ENCODE measurements at places on chromosomes 2 and 18.

DNA sequence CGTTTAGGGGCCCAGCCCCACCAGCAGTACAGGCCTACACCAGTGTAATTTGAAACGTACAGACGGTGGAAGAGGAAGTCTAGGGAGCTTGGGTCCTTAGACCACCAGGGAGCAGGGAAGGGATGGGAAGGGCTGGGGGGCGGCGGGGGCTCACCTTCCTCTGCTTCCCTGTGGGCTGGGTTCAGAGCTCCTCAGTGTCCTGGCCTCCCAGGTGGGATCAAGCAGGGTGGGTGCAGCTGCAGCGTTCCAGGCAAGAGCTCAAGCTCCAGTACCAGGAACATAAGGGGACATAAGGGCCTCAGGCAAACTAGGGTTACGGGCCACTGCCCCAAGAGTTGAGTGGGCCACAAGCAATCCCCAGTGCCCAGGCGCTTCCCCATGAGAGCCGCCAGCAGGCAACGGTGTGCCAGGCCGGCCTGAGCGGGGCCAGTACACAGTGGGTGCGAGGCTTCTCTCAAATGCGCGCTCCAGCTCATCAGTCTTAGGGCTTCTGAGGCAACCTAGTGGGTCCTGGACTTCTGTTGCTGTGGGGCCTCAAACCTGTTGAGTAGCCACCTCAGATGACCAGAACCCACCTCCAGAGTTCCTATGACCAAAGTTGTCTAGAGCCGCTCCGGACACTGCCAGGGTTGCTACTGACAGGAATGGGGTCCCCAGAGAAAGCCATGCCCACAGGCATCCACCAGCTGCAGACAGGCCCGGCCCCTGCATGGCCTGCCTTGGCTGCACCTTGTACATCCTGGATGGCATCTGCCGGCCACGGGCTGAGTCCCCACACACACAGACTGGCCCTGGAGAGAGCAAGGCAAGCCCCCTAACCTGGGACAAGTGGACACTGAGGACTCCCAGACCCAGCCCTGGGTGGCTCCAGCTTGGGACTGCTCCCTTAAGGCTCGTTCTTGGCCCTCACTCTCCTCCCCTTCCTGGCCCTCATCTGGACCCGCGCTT, 5.2 kb downstream of the ANKRD23 start:
- DNase-seq, result no peak

DNA sequence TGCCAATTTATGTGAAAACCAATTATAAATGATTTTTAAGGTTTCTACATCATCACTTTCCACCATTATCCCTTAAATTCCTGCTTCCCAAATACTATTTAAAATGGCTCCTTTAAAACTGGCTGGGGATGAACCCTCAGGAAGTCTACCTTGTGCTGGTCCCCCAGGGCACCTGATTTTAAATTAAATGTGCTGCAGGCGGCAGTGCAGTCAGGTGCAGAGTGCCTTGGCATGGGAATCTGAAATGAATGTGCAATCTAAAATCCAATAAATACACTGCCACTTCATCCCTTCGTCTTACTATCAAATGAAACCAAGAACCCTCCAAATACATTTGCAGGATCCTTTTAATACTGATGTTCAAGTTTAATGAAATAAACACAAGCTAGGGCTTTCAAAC, 61.8 kb downstream of the C2orf76 start:
- no peak for DNase-seq

DNA sequence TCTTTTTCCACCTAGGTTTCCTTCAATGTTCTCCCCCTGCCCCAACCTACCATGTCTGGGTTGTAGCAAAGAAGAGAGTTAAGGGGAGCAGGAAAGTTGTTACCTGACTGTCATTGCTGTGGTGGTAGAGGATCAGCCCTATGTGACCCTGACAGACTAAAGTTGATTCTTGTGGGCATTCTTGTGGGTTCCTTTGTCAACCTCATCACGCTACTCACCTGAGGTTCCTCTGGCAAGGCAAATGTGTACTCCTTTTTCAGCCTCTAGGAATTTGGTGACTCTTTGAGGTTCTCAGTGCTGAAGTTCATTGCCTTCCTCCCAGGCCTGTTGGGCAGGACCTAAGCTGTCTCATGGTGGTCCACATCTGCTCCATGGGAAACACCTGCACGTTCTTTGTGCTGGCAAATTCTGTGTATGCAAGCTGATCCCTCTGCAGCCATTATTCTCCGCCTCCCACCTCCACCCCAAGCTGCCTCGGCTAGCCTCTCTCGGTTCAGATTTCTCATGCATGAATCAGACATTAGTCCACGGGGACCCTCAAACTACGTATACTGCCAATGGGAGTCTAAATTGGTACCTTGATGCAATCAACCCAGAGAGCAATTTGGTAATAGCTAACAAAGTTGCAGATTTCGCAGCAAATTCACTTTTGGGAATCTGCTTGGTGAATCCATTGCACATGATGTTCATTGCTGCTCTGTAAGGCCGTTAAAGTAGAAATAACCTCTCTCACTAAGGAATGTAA, 1.5 kb upstream of the GMCL1 start:
- no peak for DNase-seq

DNA sequence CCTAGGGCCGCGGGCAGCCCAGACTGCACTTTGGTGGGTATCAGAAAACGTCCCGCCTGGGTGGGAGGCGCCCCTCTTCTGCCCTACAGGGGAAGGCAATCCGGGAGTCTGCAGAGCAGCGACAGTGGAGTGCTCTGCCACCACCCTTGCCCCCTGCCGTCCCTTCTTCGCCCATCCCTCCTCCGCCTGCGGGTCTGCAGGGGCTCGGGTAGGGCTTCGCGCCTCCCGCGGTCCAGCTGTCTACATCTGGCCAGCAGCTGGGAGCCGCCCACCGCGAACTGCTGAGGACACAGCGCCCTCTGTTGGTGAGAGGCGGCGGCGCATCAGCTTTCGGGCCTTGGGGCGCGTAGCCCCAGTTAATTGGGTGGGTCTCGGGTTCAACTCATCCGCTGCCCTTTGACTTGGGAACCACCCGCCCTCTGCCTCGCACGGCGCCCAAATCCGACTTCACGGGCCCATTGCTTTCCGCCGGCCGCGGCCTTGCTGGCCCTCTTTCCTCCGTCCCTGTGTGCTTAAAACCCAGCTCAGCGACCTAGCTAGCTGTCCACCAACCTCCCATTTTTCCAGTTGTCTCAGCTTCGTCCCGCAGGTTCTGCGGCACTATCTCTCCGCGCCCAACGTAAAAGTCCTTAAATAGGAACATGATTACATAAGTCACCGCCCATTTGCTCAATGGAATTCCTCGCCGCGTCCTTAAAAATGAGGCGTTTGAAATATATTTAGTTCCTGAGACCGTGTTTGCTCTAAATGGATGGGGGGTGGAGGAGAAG, 17.6 kb downstream of the WNT10A start:
- DNase-seq, result peak; percentile 67

- no peak for DNase-seq
These were observed 3.8 kb downstream of the PROM2 start for GRCh38 chr2:95278051-95278471.

GRCh38 chr18:52340406-52341102, 557 bp downstream of the DCC start:
- no peak for DNase-seq

DNA sequence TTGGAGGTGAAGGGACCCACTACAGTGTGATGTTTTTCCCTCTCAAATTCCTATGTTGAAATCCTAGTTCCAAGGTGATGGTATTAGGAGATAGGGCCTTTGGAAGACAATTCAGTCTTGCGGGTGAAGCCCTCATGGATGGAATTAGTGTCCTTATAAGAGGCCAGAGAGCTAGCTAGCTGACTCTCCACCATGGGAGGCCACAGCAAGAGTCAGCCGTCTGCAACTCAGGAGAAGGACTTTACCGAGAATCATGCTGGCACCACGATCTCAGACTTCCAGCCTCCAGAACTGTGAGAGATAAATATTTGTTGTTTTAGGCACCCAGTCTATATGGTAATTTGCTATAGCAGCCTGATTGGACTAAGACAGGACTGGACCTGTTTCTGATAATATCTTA, 461.4 kb downstream of the TSN start:
- no peak for DNase-seq

DNA sequence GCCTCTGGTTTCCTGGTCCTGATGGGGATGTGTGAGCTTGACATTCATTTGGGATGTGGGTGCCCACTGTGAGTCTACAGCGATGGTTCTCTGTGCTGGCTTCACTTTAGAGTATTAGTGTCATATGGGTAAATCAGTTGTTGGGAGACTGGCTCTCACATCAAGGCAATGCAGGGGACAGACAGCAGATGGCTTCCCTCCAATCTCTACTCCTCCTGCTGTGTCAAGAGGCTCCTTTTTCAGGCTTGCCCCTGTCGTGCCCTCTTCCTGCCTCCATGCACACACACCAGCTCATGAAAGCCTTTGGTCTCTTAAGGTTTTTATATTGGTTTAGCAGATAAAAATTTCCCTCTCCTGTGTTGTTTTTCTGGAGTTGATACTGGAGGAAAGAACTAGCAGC, 315.6 kb downstream of the RDH14 start:
- DNase-seq, result no peak

DNA sequence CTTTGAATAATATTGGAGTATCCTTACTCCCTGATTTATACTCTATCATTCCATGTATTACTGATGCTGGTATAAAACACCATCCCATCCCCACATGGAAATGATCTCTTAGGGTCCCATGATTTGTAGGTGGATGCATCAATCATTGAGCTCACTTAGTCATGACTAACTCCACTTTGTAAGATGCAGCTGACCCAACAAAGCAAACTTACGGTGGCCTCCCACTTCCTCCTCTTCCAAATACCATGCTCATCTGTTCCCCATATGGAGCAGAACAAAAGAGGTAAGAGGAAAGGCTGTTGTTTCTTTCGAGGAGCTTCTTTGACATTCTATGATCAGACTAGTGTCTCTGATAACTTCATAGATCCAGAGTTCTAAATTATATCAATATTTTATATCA, 640.2 kb upstream of the SLC39A10 start:
- DNase-seq, result no peak

- DNase-seq, result no peak
These were observed 17.4 kb downstream of the LDLRAD4 start for GRCh38 chr18:13235981-13236380.

DNA sequence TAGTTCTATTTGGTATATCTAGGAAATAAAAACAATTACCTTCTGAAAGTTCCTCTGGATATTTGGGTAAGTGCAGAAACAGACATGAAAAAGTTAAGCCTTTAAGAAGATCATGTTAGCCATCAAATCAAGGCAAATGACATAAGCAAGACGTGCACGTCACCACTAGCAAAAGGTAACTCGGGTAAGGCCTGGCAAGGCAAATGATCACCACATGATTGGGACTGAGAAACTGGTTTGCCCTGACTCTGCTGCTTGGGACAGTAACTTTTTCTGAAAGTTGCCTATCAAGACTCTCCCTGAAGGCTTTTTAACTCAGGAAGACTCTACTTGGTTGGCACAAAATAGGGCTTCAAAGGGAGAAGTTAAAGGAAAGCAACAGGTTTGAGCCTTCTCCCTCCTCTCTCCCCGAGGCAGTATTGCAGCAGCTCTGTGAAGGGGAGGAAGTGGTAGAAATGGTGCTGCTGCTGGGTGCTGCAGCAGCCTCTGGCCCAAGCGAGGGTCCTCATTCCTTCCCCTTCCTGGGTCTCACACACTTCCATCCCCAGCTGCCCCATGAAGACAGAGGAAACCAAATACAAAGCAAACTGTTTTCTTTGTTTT, 17.1 kb upstream of the TMEM237 start:
- DNase-seq, result no peak

GRCh38 chr2:39124746-39125057, 3.9 kb upstream of the SOS1 start:
- no peak for DNase-seq

DNA sequence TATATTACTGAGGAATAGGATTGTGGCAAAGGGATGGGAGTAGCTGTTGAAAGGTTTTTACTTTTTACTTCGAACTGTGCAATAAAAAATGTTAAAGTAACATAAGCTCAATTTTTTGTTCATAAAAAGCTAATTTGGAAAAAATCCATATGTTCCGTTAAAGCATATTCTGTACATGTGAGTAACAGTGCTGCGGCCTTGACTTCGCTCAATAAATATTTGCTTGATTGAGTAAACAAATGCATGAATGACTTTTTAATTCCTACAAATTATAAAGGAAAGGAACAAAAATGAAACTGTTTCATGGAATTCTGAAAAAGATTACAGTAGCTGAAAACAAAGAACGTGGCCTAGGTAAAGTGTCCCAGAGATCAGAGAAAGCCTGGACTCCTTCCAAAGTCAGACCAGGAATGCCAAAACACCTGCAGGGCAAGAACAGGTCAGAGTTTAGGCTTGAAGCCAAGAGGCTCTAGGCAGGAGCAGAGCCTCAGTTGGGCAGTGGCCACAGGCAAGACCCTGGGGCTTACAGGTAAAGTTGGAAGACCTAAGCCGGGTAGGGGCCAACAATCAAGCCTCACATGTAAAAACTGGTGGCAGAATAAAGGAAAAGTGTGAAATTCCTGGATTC, 44.3 kb upstream of the FIGN start:
- DNase-seq, result no peak

- no peak for DNase-seq
These were observed 262.6 kb upstream of the DDX18 start for GRCh38 chr2:117551858-117552257.

DNA sequence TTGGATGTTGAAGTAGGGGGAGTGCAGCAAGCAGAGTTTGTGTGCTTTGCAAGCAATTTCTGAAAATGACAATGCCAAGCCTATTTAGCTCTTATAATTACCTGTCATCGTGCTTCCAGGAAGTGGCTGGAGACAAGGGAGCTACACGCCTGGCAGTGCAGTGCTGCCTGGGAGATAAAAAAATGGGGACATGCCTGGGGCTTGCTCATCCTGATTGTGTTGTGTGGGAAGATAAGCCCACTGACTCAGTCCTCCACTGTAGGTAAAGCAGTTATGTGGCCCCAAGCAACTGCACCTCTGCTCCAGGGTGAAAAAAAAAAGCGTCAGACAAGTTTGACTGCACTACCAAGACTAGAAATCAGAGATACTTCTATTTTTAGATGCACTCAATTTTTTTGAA, 396.9 kb upstream of the NXPH2 start:
- DNase-seq, result no peak

DNA sequence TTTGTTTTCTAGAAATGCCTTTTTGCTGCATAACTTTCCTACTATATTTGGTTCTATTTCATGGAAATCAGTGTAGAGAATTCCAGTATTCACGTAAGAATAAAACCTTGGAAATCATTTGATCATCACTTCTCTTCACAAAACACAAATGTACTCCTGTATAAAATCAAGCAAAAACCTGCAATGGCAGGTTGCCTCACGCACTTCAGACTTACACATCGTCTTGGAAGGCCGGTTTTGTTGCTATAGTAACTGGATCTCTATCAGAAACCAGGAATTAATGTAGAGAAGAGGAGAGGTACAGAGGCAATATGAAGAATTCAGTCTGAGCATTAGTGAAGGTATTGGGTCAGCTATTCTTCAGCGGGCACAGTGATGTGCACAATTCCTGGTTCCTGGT, 370.7 kb upstream of the CYRIA start:
- no peak for DNase-seq

GRCh38 chr2:174682578-174683391, 81.5 kb downstream of the CHRNA1 start:
- peak; percentile 29 for DNase-seq

Measured in T-cell (primary cell).